ENCODE measurements at places on chromosomes 6 and 20.

DNA sequence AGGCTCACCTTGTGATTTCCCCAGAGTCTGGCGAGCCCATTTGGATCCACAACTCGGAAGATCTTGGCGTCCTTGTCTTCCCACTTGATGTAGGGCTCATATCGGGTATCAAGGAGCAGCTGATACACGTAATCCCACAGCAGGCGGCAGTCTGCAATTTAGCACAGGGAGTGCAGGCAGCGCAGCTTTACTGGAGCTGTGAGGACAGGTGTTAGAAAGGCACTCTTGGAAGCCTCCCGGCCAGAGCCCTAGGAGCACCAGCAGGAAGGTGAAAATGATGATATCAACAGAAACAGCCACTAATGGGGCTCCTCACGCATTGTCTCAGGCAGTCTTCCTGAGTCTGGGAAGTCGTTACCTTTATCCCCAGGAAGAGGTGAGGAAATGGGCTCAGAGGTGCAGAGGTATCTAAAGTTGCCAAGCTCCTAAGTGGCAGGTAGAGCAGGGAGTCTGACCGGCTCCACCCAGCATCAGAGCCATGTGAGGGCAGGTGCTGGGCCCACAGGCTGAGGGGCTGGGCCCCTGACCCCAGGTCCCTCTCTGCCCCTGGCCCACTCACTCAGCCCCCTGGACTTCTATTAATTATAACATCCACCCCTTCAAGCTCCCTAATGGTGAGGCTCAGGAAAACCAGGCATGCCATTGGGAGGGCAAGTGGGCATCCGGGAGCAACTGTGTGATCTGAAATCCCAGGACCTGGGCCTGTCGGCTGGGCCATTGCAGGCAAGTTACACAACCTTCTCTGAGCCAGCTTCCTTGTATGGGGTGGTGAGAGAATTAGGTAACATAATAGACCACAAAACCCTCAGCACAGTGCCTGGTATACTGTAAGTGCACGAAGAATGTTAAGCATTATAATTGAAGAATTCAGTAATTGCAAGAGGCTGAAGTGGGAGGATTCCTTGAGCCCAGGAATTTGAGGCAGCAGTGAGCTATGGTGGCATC lies 18.3 kb downstream of the ETV7 start:
- no peaks in the 10 kb centered on the region for H3K36me3 ChIP-seq
- peaks cover 31% of the 10 kb centered on the region for H3K27me3 ChIP-seq
- H3K4me3 ChIP-seq, result no peak overlapping the region
- DNase-seq, result no peak
- H3K4me1 ChIP-seq, result no peaks in the 10 kb centered on the region
- no peak overlapping the region for H3K27ac ChIP-seq

- H3K27ac ChIP-seq, result peak overlapping the region; percentile 71
- H3K4me1 ChIP-seq, result peaks cover 85% of the 10 kb centered on the region
- H3K27me3 ChIP-seq, result no peaks in the 10 kb centered on the region
- H3K36me3 ChIP-seq, result peaks cover 27% of the 10 kb centered on the region
- H3K4me3 ChIP-seq, result peak overlapping the region; percentile 1
Observed at GRCh38 chr20:50098259-50098658, 14.7 kb downstream of the UBE2V1 start.

DNA sequence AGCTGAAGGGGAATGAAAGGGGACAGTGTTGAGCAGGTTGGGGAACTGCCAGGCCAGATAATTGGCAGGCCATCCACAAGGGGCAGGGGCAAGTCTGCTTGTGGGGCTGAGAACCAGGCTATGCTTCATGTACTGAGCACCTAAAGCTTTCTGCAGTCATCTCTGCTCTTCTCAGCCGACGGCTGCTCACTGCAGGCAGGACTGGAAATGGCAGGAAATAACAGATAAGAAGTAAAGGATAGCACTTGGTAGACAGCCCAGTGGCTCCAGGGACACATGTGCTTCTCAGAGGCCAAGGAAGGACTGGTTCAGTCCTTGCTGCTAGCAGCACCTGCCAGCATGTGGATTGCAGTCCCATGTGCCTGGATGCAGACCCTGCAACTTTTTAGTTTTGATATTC lies 89.8 kb downstream of the CD164 start:
- H3K27me3 ChIP-seq, result peaks cover 13% of the 10 kb centered on the region
- no peaks in the 10 kb centered on the region for H3K36me3 ChIP-seq
- no peak overlapping the region for H3K4me3 ChIP-seq
- DNase-seq, result no peak
- peak overlapping the region; percentile 41 for H3K27ac ChIP-seq
- peaks cover 29% of the 10 kb centered on the region for H3K4me1 ChIP-seq

- H3K36me3 ChIP-seq, result no peaks in the 10 kb centered on the region
- no peak for DNase-seq
- peaks cover 49% of the 10 kb centered on the region for H3K27me3 ChIP-seq
- H3K4me3 ChIP-seq, result no peak overlapping the region
Observed at GRCh38 chr6:19844689-19845088, 7.5 kb downstream of the ID4 start.

DNA sequence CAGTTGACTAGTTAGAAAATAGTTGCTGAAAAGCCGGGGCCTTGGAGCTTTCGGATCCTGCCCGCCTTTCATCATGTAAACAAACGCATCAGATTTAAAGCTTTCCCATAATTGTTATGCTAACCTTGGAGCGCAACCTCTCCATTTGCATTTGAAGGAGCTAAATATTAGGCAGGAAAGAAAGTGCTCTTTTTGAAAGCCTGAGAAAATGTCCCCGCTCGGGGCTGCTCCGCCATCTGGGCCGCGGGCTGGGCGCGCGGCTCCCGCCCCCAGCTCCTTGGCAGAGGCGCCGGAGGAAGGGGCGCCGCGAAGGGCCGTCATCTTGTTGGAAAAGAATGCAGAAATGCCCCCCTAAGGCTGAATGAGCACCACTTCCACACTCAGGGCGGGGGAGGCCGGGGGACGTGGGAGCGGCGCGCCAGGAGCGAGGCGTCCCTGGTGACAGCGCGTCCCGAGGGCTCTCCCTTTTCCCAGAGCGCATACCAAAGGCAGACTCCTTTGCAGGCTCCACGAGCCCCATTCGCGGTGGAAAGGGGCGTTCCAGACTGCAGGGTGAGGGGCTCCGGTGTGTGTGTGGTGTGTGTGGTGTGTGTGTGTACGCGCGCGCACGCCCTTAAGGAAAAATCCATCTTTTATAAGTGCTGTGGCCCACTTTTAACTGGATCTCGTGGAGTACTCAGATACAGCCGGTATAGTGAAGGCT lies 145.6 kb upstream of the ID4 start:
- DNase-seq, result no peak
- peaks cover 5% of the 10 kb centered on the region for H3K4me1 ChIP-seq
- H3K27me3 ChIP-seq, result peaks cover 66% of the 10 kb centered on the region
- H3K27ac ChIP-seq, result no peak overlapping the region
- H3K4me3 ChIP-seq, result peak overlapping the region; percentile 60

DNA sequence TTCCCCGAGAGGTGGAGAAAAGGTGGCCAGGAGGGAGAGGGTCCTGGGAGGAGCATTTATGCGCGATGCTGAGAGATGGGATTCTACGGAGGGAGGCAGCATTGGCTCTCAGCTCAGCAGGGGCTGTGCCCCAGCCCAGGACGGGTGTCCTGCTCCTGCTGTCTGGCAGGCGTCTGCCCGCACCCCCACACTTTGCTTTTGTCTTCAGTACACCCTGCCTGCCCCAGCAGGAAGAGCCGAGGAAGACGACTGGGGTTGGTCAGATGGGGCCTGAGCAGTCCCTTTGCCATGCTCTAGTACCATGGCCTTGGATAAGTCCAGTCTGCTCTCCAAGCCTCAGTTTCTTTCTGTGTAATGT lies 68.5 kb downstream of the TCP11 start:
- no peak overlapping the region for H3K27ac ChIP-seq
- no peaks in the 10 kb centered on the region for H3K27me3 ChIP-seq
- DNase-seq, result peak; percentile 8
- H3K4me1 ChIP-seq, result peaks cover 20% of the 10 kb centered on the region
- H3K36me3 ChIP-seq, result peaks cover 64% of the 10 kb centered on the region

DNA sequence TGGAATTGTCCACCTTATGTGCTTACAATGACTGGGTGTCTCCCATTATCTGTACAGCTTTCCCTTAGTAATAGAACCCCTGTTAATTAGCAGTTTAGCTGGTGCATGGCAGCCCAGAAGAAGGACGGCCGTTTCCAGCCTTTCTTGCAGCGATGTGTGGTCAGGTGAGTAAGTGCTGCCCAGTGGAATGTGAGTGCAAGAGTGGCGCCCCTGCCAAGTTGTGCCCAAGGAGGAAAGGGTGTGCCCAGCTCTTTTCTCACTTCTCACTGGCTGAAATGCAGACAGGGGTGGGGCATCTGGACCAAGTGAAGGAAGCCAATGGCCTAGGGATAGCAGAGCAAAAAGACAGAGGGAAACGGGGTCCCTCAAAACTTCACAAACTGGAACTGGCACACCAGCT lies 296.8 kb downstream of the PREX1 start:
- no peak overlapping the region for H3K27ac ChIP-seq
- H3K27me3 ChIP-seq, result peaks cover 59% of the 10 kb centered on the region
- H3K4me1 ChIP-seq, result no peaks in the 10 kb centered on the region
- no peak overlapping the region for H3K4me3 ChIP-seq
- H3K36me3 ChIP-seq, result no peaks in the 10 kb centered on the region

DNA sequence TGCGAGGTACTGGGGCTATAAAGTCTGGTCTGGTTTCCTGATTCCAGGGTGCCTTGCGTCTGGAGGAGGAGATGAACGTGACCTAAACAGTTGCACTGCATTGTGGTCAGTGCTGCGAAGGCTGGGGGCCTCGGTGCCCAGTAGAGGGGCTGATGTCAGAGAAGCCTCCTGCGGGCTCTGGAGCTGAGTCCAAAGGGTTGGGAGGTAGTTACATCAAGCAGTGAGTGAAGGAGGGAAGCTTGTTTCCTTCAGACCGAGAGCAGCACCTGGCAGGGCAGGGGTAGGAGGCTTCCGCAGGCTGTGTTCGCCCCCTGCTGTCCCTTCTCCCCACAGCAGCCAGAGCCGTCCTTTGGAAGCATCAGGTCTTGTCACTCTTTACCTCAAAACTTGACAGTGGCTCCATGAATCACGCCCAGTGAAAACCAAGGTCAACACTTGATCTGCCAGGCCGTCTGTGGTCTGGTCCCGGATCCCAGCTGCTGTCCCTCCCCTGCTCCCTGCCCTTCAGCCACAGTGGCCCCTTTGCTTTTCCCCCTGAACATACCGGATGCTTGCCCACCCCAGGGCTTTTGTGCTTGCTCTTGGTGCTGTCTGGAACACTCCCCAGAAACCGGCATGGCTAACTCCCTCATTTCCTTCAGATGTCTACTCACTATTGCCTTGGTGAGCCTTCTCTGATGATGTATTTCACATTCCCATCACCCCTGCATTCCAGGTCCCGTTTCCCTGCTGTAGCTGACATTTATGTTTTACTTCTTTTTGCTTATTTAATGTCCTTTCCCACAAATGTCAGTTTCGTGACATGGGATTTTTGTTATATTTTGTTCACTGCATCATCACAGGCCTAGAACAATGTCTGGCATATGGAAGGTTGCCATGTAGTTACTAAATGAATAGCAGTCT lies 7.0 kb downstream of the DYNLRB1 start:
- no peaks in the 10 kb centered on the region for H3K27me3 ChIP-seq
- H3K27ac ChIP-seq, result peak overlapping the region; percentile 72
- H3K4me1 ChIP-seq, result peaks cover 88% of the 10 kb centered on the region
- H3K36me3 ChIP-seq, result peaks cover 15% of the 10 kb centered on the region
- peak; percentile 32 for DNase-seq
- no peak overlapping the region for H3K4me3 ChIP-seq

DNA sequence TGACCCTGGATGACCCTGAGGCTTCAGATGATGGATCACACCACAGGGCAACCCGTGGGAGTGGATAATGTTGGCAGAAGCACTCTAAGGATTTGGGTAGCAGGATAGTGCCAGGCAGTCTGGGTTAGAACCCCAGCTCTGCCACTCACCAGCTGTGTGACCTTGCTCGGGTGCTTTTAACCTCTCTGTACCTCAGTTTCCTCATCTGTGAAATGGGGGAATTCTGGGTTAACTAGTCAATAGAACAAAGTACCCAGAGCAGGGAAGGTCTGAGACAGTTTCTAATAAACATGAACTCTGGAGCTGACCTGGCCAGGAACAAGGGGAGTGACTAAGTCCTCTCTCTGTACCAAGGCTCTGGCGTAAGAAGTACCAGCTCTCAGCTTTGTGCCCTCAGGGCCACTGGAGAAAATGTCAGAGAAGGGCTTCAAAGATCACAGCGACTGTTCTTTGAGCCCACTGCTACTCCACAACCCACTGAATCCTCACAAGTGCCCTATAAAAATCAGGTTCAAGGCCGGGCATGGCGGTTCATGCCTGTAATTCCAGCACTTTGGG lies 14.7 kb upstream of the NOL4L start:
- peaks cover 20% of the 10 kb centered on the region for H3K27me3 ChIP-seq
- H3K4me1 ChIP-seq, result no peaks in the 10 kb centered on the region
- no peak overlapping the region for H3K4me3 ChIP-seq
- H3K36me3 ChIP-seq, result no peaks in the 10 kb centered on the region

DNA sequence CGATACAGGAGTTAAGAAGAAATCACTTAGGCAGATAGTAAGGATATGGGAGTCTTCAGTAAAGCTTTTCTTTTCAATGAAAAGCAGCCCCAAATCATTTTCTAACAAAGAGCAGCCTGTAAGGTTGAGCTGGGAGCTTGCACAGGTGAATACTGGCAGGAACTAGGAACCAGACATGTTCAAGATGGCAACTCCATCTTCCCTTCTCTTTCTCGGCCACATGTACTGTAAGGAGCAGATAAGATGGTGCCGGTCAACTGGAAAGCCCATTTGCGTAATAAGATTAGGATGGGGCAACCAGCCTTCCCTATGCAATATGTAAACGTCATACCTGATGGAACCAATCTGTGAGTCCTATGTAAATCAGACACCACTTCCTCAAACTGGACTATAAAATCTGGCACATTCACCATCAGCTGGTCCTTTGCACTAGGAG lies 46.2 kb upstream of the RNGTT start:
- no peaks in the 10 kb centered on the region for H3K36me3 ChIP-seq
- DNase-seq, result no peak
- no peaks in the 10 kb centered on the region for H3K4me1 ChIP-seq
- H3K4me3 ChIP-seq, result no peak overlapping the region
- H3K27me3 ChIP-seq, result no peaks in the 10 kb centered on the region

DNA sequence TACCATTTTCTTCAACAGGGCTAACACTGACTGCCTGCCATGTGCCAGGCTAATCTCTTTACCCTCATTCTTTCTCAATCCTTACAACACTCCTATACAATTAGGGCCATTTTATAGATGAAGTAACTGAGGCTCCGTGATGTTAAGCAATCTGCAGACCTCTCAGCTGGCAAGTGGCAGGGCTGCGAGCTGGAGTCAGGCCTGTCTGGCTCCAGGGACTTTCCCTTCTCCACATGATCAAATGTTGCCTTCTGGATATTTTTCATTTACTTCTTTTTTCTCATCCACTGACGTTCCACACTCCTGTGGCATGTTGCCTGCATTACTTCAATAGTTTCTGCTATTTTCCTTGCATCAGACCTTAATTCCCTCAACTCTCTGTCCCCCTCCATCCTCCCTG lies 55.2 kb upstream of the TAGAP start:
- H3K36me3 ChIP-seq, result no peaks in the 10 kb centered on the region
- H3K4me3 ChIP-seq, result no peak overlapping the region
- H3K27ac ChIP-seq, result no peak overlapping the region
- no peaks in the 10 kb centered on the region for H3K4me1 ChIP-seq
- no peak for DNase-seq

- H3K27me3 ChIP-seq, result peaks cover 46% of the 10 kb centered on the region
- H3K27ac ChIP-seq, result no peak overlapping the region
- no peak overlapping the region for H3K4me3 ChIP-seq
- peak; percentile 22 for DNase-seq
Observed at GRCh38 chr20:60262967-60263603, 304.9 kb downstream of the CDH26 start.

Data from left ventricle myocardium inferior (tissue), 1 donor.